ENCODE measurements at places on chromosomes 13 and 19.
A peak's percentile ranks its signal among the peaks of the same experiment; 100 is the strongest.

- DNase-seq: no peak
Measured at GRCh38 chr19:16143399-16144215, at the start of gene HSH2D. Gene HSH2D, plus strand, starts transcription at chr19:16143685. Its CDS starts 5,066 bp downstream, at chr19:16148751.

GRCh38 chr13:48994706-48995105 is 19.0 kb downstream of the FNDC3A start:
- peak; percentile 55 for DNase-seq

GRCh38 chr13:39567569-39567968 is 35.4 kb downstream of the LHFPL6 start:
- no peak for DNase-seq

GRCh38 chr13:114054264-114054663 is 78.2 kb downstream of the RASA3 start:
- DNase-seq: no peak

- DNase-seq: no peak
Measured at GRCh38 chr19:48654299-48655059, 8.5 kb upstream of the CA11 start.

- DNase-seq: no peak
Measured at GRCh38 chr13:98286799-98287198, 109.7 kb upstream of the RNF113B start.

GRCh38 chr13:73397496-73398305 is 338.9 kb downstream of the KLF5 start:
- no peak for DNase-seq

DNA sequence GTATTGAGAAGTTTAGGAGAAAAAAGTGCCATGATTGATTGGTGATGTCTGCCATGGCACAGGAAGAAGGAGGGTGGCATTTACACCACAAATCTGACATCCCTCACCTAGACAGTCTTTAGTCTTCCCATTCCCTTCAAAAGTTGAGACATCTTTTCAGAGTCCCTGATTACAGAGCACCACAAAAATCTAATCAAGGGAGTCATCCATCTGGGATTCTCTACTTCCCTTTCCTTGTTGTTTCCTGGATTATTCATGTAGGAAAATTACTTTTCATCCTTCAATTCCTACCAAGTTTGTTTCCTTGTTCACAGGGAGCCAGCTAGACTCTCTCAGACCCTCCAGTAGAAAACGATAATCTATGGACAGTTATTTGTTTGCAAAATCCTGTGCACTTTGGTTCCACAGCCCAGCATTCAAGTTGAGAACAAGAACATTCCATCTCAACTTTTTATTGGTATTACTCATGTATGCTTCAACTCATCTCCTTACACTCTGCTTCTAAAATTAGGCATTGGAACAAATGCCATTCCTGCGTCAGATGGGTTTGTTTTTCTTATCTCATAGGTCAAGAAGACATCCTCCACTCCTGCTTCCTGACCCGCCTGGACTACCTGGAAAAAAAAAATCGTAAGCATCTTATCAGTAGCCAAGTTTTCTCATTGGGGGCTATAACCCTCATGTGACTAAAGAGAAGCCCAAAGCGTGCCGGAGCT is 259.9 kb downstream of the FOXO1 start:
- DNase-seq: peak; percentile 88

DNA sequence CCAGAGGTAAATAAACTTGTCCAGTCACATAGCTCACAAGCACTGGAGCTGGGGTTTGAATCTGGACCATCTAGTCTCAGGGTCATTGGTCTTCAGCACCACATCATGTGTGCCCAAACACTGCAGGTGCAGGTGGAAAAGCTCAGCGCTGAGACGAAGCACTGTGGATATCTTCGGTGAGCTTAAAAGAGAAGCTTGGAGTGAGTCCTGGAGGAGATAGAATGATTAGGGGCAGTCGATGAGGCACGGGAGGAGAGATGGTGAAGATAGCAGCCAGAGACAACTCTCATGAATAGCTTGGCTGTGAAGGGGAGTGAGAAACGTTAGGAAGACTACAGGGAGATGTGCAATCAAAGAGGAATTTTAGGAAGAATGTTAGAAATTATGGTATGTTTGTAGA is 389.3 kb downstream of the FGF9 start:
- DNase-seq: no peak

- DNase-seq: no peak
Measured at GRCh38 chr13:40316301-40316700, 350.1 kb downstream of the FOXO1 start.

DNA sequence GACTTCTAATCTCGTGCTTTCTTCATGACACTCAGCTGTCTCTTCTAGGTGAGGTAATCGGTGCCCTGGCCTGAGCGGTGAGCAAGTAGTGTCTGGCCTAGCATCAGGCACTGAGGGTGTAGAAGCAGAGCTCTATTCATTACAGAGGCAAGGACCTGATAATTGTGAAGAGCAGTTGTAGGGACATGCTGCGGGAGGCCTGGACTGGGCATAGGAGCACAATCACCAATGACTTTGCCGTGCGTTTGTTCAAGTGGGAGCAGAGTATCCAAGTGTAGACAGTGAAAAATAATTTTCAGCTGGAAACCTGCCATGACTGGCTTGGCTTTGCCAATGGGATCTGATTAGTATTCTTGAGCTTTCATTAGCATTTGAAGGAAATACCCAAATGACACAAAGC is 32.1 kb upstream of the DCLK1 start:
- DNase-seq: no peak

DNA sequence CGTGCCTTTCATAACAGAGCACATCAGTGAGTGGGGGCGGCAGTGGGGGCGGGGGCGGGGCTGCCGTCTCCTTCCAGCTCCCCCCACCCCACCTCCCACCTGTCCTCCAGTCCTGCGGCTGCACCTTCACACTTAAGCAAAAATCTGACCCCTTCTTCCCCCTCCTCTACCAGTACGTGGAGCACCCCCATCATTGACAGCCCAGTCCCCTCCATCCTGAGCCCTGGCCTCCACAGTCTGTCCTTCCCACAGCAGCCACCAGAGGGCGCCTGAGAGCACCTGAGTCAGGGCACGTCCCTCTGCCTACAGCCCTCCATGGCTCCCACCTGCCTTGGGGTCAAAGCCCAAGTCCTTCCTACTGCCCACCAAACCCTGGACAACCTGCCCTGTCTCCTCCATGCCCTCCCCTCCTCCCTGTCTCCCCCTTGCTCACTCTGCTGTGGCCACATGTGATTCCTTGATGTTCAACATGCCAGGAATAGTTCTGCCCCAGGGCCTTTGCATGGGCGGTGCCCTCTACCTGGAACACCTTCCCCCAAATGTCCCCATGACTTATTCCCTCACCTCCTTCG is 4.0 kb downstream of the EBI3 start:
- DNase-seq: peak; percentile 23

DNA sequence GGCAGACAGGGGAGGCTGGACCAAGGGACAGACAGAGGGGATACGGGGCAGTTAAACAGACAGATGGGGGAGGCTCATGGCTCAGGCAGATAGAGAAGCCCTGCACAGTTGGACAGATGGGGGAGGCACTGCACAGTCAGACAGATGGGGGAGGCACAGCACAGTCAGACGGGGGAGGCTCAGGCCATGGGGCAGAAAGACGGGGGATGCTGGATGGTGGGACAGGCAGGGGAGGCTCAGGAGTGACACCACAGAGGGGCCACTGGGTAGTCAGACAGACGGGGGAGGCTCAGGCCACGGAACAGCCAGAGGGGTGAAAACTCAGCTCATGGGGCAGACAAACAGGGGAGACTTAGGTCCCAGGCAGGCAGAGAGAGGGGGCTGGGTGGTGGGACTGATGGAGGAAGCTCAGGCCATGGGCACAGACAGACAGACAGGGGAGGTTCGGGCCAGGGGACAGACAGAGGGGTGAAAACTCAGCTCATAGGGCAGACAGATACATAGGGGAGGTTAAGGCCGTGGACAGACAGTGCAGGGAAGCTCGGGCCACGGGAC is 886 bp downstream of the MFSD12 start:
- DNase-seq: no peak

- DNase-seq: peak; percentile 61
Measured at GRCh38 chr13:94419304-94419924, 60.1 kb downstream of the DCT start.

DNA sequence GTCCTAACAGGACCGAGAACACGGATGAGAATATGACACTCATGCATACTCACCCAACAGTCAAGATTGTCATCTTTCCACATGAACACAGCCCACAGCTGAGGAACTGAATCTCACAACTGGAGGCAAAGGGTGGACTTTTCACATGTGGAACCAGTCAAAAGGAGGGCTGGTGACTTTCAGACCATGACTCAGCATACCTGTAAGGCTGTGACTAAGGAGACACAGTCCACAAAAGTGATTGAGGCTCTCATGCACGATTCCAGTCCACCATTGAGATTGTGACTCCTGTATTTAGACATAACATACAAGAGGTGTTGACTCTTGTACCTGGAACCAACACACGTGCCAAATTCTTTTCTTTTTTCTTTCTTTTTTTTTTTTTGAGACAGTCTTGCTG is 40.0 kb downstream of the ZNF729 start:
- no peak for DNase-seq

DNA sequence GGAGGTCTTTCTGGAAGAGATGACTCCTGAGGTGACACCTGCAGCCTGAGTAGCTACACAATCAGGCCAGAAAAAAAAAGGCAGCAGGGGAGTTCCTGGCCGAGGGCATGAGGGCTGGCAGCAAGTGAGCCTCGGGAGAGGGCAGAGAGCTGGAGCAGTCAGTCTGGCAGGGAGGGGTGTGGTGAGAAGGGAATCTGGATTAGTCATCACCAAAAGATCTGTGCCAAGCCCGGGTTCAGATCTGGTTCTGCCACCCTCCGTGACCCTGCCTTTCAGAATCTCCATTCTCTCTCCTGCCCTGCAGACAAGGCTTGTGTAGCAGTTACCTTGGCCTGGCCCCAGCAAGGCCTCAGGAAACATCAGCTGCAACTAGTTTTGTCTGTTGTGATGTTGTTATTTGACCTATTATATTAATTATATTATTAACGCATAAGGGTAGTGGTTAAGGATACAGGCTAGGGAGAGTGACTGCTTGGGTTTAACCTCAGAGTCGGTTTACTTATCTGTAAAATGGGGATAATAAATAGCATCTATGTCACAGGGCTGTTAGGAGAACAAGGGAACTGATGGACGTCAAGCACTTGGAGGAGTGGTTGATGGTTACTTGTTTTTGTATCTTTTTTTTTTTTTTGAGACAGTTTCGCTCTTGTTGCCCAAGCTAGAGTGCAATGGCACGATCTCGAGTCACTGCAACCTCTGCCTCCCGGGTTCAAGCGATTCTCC is 2.7 kb upstream of the CAPNS1 start:
- DNase-seq: peak; percentile 50

DNA sequence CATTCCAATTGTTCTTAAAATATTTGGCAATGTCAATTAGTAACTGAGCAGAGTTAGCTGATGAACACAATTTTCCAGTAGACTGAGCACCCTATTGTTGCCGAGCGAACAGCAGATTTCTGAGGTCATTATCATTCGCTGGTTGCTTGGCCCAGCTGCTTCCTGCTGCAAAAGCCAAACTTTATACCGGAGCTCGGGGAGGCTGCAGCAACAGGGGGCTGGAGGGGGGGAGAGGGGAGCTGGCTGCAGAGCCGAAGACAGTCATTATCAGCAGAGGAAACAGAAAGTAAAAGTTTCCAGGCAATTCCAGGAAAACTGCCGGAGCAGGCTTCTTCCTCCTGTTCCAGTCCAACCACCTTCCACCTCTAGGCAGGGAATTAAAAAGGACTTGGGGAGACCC is 77.9 kb downstream of the ZNF536 start:
- peak; percentile 29 for DNase-seq

DNA sequence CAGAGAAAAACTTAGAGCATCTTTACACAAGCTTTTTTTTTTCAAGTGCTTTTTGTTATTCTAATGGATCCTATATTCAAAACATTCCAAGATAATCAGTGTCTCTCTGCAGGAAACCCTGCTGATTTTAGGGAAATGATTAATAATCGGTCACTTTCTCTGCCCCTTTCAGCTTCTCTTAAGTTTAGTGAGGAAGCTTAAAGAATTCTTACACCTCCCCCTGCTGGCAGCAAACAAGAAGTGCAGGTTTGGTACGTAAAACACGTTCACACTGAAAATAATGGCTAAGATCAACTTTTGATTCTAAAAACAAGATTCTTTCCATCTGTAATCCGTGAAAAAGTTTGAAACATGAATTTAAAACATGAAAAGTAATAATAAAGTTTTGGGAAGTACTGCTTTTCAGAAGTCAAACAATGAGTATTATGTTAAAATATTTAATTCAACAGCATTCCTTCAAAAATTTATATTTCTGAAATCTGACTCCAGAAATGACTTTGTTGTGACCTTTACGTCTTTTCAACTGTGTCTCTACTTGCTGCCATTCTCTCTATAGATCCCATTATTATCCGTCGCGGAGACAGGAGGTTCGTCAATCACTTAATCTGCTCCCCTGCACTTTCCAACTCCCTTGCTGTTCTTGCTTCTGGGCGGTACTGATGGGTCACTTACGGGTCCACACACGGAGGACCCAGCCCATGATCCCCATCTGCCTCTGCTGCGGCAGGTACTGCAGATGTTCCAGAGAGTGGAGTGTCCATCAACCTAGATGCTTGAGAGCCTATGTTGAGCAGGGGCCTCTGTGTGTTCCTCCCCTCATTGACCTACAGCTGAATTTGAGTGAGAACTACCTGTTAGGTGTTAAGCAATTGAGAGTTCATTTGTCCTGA is 203.1 kb upstream of the EDNRB start:
- DNase-seq: peak; percentile 87

DNA sequence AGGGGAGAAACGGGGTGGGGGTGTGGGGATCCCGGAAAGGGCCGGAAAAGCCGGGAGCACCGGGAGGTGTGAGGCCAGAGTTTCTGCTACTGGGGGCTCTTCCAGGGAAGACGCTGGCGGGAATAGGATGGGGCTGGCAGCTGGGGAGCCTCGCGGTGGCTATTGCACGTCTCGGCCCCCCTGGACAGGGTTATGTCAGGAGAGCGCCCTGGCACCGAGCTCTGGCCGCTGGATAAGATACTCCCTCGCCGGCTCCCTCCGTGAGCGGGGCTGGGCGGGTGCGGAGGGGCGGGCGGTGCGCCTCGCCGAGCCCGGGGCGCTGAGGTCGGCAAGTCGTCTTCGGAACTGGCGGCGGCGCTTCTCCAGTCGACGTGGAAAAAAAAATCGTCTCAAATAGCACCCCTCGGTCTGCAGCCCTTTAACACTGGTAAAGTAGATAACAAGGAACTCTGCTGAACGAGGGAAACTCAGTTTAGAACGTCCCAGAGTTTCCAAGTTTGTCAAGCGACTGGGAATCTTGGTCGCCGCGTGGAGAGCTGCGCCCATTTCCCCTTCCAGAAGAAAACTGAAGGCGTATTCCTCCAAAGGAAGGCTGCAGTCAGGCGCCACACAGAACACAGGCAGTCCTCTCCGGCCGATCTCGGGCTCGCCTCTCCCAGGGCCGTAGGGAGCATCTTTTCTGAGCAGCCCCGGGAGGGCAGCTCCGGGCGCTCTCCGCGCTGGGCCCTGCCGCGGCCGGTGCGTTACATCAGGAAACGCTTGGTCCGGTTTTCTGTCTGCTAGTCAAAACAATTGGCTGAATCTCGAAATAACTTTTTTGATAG is 115.1 kb downstream of the KCNRG start:
- peak; percentile 59 for DNase-seq

GRCh38 chr19:35266520-35267352 is 2.0 kb upstream of the USF2 start:
- no peak for DNase-seq
